ENCODE measurements at places on chromosomes 1 and 21. TPM values are rescaled to one million over a fixed set of nuclear protein-coding genes. Genes with fewer than 3 reads are reported as not detected.
A peak's percentile ranks its signal among the peaks of the same experiment; 100 is the strongest.

DNA sequence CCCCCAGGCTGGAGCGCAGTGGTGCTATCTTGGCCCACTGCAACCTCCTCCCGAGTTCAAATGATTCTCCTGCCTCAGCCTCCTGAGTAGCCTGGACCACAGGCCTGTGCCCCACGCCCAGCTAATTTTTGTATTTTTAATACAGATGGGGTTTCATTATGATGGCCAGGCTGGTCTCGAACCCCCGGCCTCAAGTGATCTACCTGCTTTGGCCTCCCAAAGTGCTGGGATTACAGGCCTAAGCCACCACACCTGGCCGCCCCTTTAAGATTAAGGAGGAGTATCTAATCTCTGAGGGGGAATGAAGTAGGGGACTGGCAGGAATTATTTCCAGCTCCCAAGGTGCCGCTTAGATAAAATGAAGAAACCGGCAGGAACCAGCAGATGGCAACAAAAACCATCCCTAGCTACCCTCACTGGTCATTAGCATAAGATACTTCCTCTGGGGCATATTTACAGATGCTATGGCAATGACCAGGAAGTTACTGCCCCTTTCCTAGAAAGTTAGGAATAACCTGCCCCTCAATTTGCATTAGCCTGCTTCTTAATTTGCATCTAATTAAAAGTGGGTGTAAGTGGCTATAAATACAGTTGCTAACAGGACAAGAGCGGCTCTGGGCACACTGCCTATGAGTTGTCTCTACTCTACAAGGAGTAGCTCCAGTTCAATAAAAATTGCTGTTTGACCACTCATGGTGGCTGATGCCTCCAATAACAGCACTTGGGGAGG lies 7.1 kb upstream of the NSUN4 start:
- DNase-seq, result peak; percentile 95
- 0 out of 2 replicates have a peak, but pooled peaks cover 2% of the 10 kb centered on the region for H3K27me3 ChIP-seq
- H3K4me1 ChIP-seq, result peaks cover 33% of the 10 kb centered on the region
- no peak overlapping the region for H3K27ac ChIP-seq
- peak overlapping the region; percentile 30 for H3K4me3 ChIP-seq
- no peaks in the 10 kb centered on the region for H3K36me3 ChIP-seq

- DNase-seq, result no peak
- H3K27me3 ChIP-seq, result no peaks in the 10 kb centered on the region
- H3K36me3 ChIP-seq, result no peaks in the 10 kb centered on the region
- H3K4me3 ChIP-seq, result no peak overlapping the region
- H3K27ac ChIP-seq, result no peak overlapping the region
These were observed 388.6 kb downstream of the RWDD3 start for GRCh38 chr1:95622609-95623008.

DNA sequence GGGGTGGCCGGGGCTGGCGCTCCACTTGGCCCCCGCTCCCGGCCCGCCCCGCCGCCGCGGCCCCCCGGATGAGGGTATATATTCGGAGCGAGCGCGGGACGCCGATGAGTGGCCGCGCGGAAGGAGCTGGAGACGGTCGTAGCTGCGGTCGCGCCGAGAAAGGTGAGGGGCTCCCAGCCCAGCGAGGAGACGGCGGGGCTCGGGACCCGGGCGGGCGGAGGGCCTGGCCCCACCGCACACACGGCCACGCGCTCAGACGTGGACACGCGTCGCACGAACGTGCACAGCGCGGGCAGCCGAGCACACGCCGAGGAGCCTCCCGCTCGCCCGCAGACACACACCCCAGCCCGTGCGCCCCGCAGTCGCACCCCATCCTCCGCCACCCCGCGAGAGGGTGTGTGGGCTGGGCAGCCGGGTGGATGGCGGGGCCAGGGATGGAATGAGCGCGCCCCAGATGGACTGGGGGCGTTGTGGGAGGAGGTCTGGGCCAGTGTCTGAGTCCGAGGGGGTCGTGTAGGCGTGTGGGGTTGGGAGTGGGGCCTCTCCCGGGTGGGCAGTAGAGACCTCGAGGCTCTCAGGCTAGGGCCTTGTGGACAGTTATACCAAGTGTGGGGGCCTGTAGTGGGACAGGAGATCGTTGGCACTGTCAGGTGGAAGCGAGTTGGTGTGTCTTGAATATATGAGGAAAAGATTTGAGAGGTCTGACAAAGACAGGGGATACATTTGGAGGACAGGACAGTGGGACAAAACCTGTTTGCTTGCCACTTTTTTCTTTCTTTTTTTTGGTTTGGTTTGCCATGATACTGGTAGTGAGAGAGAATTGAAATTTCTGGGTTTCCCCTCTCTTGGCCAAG lies at the start of gene UAP1:
TSS of gene UAP1 (plus strand) at position 107 of the 854 bp plus-strand sequence. CDS start 4,347 bp downstream, outside the sequence.
- peak; percentile 52 for DNase-seq
- no peak within 1 kb of the TSS for H3K27ac ChIP-seq
- H3K36me3 ChIP-seq, result peaks cover 6% of the 10 kb centered on the region
- peaks cover 38% of the 10 kb centered on the region for H3K4me1 ChIP-seq
- H3K4me3 ChIP-seq, result peak within 1 kb of the TSS; percentile 91

- H3K4me1 ChIP-seq, result peaks cover 11% of the 10 kb centered on the region
- no peak overlapping the region for H3K4me3 ChIP-seq
- no peak for DNase-seq
- no peak overlapping the region for H3K27ac ChIP-seq
These were observed 199.4 kb upstream of the EDN2 start for GRCh38 chr1:41683681-41684500.

DNA sequence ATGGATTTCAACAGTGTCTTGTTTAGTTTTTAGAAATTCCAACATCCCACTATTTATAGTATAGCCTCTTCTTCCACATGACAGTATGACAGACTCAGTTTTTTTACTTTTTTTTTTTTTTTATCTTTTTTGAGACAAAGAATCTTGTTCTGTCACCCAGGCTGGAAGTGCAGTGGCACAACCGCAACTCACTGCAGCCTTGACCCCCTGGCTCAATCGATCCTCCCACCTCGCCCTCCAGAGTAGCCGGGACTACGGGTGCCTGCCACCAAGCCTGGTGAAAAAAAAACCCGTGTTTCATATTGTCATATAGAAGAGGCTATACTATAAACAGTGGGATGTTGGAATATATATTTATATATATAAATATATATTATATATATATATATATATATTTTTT lies 1.2 kb upstream of the DR1 start:
- peaks cover 8% of the 10 kb centered on the region for H3K36me3 ChIP-seq
- peaks cover 33% of the 10 kb centered on the region for H3K4me1 ChIP-seq
- no peak for DNase-seq

DNA sequence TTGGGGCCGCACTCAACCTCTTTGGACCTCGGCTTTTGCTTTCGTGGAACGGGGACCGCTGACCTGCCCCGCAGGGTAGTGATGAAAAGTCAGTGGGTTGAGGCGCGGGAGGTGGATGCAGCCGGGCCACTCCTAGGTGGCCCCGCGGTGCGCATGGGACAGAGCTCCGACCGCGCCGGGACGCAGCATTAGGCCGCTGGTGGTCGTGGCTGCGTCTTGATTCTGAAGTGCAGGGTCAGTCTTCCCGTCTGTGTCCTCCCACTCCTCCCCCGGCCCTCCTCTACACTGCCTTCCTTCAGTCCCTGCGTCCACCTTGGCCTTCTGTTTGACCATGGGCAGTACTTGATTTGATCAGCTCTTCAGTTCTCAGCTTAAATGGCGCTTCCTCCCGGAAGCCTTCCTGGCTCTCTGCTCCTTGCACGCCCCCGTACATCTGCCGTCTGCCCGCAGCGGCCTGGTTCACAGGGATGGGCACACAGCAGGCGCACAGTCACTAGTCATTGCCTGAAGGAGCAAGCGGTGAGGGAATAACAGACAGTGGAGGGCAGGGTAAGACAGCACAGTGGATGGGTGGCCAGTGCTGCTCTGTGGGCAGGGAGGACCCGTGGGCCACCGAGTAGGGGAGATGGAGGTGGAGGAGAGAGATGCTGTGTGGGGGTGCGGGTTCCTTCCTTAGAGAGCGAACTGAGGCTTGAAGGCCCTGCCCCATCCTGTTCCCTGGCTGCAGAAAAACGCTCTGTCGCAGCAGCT lies 633 bp downstream of the THEMIS2 start:
- no peak for DNase-seq
- no peaks in the 10 kb centered on the region for H3K36me3 ChIP-seq
- no peak overlapping the region for H3K27ac ChIP-seq
- H3K27me3 ChIP-seq, result peaks cover 3% of the 10 kb centered on the region

DNA sequence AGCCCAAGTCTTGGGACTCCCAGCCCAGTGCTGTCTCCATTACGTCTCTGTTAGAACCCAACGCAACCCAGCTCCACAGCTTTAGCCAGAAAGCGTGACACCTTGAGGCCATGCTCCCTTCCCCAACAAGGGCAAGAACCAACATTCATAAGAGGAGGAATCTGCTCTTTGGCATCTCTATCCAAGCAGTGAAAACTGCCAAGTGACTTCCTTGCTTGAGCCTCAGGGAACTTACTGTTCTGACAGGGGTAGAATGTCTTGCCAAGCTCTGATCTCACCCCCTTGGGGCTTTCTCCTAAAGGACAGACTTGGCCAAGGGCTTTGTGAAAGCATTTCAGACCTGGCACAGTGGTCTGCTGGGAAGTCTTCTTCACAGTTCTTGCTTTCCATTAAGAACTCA lies 56.6 kb downstream of the SYT6 start:
- H3K4me1 ChIP-seq, result no peaks in the 10 kb centered on the region
- H3K36me3 ChIP-seq, result no peaks in the 10 kb centered on the region
- no peak overlapping the region for H3K27ac ChIP-seq
- DNase-seq, result no peak
- no peak overlapping the region for H3K4me3 ChIP-seq

DNA sequence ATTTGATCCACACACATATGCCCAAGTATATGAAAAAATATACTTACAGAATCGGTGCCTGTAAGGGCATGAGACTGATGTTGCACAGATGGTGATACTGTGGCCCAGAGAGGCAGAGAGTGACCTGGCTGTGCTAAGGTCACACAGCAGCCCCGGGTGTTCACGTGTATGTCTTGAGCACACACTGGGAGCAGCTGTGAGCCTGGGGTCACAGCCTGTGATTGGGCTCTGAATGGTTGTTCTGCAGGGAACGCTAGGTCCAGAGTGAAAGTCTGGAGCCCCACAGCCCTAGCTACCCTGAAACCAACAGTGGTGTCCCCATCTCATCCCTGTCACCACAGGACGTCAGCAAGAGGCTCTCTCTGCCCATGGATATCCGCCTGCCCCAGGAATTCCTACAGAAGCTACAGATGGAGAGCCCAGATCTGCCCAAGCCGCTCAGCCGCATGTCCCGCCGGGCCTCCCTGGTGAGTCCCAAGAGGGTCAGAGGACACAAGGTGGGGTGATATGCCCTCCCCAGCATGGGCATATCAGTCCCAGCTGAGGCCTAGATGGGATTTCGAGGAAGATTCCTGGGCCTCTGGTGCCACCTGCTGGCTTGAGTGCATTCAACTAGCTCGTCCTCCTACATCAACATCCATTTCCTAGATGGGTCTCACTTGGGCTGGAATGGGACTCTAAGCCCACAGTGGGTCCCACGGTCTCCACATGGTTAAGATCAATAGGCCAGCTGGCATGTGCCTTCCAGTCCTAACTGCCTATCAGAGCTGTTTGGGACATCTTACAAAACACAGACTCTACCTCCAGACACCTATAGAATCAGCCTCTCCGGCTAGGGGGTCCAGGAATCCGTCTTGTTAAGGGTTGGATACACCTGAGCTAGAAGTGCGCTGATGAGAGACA lies 19.7 kb downstream of the CDK18 start:
- no peaks in the 10 kb centered on the region for H3K36me3 ChIP-seq
- no peak overlapping the region for H3K4me3 ChIP-seq
- H3K4me1 ChIP-seq, result peaks cover 1% of the 10 kb centered on the region
- DNase-seq, result peak; percentile 92

GRCh38 chr1:53567851-53568250 lies 108.7 kb downstream of the DMRTB1 start:
- H3K36me3 ChIP-seq, result no peaks in the 10 kb centered on the region
- no peak overlapping the region for H3K4me3 ChIP-seq
- DNase-seq, result no peak
- H3K4me1 ChIP-seq, result peaks cover 16% of the 10 kb centered on the region

GRCh38 chr1:247211339-247211738 lies 39.5 kb upstream of the ZNF124 start:
- no peak overlapping the region for H3K4me3 ChIP-seq
- no peak overlapping the region for H3K27ac ChIP-seq
- no peak for DNase-seq
- H3K27me3 ChIP-seq, result no peaks in the 10 kb centered on the region
- H3K4me1 ChIP-seq, result peaks cover 13% of the 10 kb centered on the region

DNA sequence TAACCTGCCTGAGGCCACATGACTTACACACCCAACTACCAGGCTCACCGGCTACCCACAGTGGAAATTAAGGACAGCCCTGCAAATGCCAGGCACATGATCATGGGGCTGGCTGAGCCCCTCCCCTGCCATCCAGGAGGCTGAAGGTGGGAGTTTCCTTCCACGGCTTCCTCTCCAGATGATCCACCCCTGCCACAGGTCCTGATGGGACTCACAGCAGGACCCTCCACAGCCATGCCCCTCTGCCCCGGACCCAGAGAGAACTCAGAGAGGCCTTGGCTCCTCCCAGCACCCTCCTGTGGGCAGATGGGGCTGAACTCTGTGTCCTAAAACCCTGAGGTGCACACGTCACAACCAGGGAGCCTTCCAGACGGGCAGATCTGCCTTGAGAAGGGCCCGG lies 29.1 kb upstream of the CASZ1 start:
- no peaks in the 10 kb centered on the region for H3K27me3 ChIP-seq
- peaks cover 5% of the 10 kb centered on the region for H3K4me1 ChIP-seq
- H3K4me3 ChIP-seq, result no peak overlapping the region

DNA sequence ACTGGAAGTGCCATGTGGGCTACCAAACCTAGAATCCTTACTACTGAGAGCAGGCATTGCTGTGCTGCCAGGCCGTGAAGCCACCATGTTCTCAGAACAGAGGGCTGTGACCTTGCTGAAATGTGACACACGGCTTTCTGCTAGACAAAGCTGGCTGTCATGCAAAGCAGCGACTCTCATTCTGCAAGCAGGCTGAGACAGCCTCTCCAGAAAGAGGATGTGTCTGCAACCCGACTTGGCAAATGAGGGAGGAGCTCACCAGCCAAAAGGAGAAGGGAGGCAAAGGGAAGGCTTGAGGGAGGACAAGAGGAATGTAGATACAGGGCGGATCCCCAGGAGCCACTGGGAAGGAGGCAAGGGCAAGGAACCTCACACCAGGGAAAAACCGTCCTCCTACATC lies 85.7 kb upstream of the KRTAP19-8 start:
- H3K36me3 ChIP-seq, result no peaks in the 10 kb centered on the region
- no peak overlapping the region for H3K4me3 ChIP-seq
- peaks cover 15% of the 10 kb centered on the region for H3K4me1 ChIP-seq
- no peaks in the 10 kb centered on the region for H3K27me3 ChIP-seq

Gene CGN
- total RNA-seq, result 0.22 TPM

Gene FMN2
- not detected for total RNA-seq

Gene CFAP57
- total RNA-seq, result not detected

Gene GJA5
- total RNA-seq, result not detected

Gene AGT
- not detected for total RNA-seq
